Islet precursor cell (in vitro differentiated cells): ENCODE measurements at places on chromosomes 2 and 18.

DNA sequence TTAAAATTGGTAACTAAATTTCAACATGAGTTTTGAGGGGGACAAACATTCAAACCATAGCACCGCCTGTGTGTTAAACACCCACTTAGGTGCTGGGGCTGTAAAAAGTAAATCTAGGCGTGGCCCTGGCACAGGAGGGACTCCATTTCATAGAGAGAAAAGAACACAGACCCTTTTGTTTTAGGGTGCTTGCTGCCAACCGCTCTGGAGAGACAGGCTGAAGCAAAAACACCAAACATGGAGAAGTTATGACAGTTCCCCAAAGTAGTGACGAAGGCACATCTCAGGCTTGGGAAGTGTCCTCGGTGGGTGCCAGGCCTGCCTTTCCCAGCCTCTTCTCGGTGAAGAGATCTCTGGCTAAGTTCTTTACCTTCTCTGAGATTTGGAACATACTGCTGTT lies 5.1 kb downstream of the ACTG2 start:
- DNase-seq = no peak

- DNase-seq = no peak
Measured at GRCh38 chr18:12630136-12630535, 27.8 kb downstream of the SPIRE1 start.

DNA sequence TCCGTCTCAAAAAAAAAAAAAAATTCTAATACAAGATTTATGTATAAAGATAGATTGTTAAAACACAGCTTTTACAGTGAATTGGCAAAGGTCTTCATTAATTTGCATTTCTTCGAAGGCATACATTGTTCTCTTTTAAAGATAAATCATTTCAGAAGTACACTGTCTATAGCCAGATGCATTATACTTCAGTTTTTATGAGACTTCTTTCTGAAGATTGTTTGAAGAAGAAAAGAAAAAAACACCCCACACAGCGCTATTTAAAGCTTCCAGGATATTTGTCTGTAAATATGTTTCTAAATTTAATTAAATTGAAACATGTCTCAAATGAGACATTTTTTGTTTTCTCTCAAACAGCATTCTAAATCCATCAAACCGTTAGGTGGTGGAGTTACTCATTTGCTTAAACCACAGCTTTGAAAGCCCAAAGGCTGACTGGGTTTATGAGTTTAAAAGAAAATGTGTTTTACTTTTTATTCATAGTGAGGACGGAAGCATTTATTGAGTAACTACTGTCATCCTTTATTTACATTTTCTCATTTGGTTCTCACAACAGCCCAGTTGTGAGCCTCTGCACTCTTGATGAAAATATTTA lies 42.4 kb upstream of the C1GALT1C1L start:
- DNase-seq = no peak

GRCh38 chr2:137161250-137161649 lies 395.9 kb downstream of the THSD7B start:
- DNase-seq = no peak

DNA sequence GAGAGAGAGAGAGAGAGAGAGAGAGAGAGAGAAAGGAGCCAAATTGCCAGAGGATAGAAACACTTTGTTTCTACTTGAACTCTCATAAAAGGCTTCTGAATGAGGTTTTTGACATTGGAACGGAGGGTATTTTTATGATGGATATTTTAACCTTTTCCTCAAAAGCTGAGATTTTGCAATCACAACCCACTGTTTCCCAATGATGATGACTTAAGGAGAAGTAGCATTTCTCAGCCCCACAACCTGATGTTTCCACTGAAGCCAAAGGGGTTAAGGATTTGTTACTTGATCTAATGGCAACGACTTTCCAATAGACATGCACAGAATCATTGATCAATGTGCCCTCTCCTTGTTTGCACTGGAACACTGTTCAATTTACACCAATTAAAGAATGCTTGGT lies 67.1 kb upstream of the POU3F3 start:
- DNase-seq = no peak

DNA sequence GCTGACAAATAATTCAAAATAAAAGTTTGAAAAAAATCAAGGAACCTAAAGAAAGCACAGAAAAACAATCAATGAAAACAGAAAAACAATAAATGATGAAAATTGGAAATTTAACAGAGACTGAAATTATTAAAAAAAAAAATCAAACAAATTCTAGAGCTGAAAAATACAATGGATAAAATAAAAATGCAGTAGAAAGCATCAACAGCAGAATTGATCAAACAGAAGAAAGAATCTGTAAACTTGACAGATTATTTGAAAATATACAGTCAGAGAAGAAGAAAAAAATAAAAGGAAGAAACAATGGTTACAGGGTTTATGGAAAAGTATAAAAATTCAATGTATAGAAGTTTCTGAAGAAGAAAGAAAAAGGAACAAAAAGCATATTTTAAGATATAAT lies 16.2 kb downstream of the SERPINB4 start:
- no peak for DNase-seq
